NCI-H2029 (cell line): ENCODE measurements at places on chromosomes 5 and 9.

DNA sequence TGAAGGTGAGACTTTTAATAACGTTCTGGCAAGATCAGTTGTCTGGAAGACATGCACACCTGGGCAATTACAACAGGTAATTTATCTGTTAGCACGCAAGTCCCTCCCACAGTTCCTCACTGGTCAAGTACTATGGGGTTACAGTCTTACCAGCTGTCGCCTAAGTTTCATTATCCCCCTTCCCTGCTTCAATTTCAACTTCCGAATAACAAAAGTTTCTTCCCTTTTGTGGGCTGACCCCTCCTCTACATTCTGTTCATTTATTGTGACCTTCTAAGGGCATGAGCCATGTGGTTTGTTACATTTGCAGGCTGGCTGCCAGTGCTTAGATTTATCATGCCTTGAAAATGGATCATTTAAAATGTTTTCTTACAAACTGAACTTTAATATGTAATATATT, 16.5 kb downstream of the GAPT start:
- no peak for DNase-seq

DNA sequence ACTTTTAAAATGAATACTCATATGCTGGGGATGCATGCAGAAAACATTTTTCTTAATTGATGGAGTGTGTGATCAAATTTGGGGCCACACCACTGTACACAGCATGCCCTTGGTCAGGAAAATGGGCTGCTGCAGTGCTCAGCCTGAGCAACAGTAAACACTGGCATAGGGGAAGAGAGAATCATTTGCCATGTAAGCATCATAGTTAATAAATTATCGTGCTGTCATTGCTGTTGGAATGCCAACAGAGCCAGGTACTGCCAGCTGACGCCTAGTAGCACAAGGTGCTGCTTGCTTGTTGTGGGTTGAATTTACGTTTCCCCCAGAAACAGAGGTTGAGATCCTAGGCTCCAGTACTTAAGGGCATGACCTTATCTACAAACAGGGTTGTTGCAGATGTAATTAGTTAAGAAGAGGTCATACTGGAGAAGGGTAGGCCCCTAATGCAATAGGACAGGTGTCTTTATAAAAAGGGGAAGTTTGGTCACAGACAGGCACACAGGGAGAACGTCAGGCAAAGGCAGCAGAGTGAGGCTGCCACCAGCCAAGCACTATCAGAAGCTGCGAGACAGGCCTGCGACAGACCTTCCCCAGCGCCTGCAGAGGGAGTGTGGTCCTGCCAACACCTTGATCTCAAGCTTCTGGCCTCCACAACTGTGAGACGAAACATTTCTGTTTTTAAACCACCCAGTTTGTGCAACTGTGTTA, 25.3 kb downstream of the DAP start:
- no peak for DNase-seq

DNA sequence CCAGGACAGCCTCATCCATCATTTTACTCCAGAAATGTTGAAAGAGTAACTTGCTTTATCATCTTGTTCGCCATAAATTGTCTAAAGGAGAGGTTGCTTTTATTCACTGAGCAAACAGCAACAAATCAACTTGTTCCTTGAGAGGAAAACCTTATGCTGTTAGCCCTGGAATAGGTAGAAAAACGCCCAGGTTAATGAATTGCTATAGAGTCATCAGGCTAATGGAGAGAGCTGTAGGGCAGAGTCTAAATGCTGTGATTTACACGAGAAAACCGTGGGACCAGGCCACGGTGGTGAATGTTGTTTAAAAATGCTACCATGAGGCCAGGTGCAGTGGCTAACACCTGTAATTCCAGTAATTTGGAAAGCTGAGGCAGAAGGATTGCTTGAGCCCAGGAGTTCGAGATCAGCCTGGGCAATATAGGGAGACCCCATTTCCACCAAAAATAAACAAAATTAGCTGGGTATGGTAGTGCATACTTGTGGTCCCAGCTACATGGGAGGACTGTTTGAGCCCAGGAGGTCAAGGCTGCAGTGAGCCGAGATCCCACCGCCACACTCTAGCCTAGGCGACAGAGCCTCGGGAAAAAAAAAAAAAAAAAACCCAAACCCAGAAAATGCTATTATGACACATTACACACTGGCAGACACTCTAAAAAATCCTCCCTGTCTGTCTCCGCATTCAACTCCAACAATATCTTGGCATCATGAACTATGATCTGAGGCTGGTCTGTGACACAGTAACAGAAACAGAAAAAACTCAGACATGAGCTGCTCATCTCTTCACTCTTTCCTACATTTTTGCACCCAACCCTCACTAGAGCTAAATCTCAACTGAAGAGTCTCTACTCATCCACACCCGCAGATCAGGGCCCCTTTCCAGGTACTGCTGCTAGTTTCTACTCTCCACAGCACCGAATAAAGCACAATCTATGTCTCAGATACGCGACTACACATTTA, 118.6 kb upstream of the RETREG1 start:
- no peak for DNase-seq

- no peak for DNase-seq
Measured at GRCh38 chr5:173278172-173278571, 43.2 kb upstream of the NKX2-5 start.

DNA sequence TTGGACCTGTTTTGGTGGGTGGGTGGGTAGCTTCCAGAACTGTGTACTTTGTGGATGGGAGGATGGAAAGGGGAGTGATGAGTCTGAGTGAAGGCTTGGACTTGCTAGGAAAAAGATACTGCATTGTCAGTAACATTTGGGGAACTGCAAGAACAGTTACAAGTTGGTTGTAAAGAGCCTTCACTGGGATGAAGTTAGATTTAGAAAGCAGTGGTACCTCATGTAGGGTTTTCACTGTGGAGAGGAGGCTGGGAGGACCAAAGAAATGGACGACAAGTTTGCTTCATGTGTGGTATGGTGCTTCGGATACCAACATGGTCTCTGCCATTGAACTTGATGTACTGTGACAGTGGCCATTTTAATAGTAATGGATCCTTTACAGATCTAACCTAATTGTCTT, 50.3 kb downstream of the RAD23B start:
- no peak for DNase-seq

- peak; percentile 52 for DNase-seq
Measured at GRCh38 chr5:139847790-139848507, 52.3 kb downstream of the PSD2 start.

DNA sequence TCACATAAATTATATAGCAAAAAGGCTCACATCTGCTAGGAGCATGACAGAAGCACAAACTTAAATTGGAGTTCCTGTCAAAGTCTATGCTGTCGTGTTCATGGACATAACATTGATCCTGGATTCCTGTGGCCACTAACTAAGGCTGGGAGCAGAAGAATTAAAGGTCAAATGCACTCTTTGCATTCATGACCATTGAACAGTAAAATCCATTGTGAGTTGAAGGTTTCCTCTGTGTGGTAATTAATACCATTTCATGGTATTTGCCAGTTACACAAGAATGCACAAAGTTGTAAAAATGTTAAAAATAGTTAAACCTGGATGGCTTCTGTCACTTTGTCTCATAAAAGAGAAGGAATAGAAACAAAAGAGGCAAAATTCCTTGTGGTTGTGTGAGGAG, 242.6 kb downstream of the NPR3 start:
- no peak for DNase-seq

GRCh38 chr9:124969401-124969800, 28.5 kb upstream of the GOLGA1 start:
- DNase-seq = no peak

DNA sequence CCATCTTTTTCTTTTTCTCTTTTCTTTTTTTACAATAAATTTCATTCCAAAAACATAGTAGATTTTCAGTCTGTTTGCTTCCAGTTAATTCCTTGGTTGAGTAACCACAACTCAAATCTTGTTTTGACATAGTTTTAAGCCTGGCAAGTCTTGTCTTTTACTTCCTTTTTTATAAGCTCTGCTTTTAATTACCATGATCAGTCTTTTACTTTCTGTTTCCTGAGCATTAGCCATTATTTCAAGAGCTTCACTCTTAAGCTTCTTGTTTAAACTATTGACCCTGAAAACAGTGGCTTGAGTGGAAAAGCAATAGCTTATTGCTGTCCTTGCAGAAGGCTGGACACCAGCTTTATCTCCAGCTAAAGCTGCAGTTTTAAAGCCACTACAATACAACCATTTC, 1363.3 kb downstream of the MAT2B start:
- no peak for DNase-seq

DNA sequence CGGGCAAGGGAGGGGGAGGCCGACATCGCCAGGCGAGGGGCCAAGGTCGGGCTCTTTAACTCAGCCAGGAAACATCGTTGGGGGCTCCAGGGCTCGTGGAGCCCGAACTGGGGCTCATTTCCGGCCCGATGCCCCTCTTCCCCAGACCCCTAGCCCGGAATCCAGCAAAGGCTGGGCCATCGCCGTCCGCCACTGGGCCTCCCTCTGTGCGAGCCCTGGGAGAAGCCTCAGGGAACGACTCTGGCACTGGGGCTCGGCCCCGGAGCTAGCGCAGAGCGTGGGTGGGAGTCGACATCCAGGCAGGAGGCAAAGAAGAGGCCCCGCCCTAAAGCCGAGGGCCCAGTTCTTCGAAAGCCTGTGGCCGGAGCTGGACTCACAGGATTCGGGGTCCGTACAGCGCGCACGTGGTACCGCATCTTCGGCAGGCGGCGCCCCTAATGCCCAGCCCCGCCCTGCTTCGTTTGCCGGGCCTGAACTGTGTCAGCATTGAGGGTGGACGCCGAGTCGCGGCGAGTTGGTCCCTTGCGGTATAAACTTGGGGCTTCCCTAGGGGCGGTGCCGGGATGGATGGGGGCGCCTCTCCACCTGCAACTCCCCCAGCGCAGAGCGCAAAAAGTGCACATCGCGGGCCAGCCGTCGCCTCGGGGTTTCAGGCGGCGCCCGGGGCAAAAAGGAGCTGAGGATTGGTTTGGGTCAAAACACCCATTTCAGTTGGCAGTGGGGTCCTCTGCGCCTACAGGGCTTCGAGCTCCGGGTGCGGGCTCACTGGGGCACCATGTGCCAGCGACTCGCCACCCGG, 3.6 kb upstream of the PAX5 start:
- no peak for DNase-seq

DNA sequence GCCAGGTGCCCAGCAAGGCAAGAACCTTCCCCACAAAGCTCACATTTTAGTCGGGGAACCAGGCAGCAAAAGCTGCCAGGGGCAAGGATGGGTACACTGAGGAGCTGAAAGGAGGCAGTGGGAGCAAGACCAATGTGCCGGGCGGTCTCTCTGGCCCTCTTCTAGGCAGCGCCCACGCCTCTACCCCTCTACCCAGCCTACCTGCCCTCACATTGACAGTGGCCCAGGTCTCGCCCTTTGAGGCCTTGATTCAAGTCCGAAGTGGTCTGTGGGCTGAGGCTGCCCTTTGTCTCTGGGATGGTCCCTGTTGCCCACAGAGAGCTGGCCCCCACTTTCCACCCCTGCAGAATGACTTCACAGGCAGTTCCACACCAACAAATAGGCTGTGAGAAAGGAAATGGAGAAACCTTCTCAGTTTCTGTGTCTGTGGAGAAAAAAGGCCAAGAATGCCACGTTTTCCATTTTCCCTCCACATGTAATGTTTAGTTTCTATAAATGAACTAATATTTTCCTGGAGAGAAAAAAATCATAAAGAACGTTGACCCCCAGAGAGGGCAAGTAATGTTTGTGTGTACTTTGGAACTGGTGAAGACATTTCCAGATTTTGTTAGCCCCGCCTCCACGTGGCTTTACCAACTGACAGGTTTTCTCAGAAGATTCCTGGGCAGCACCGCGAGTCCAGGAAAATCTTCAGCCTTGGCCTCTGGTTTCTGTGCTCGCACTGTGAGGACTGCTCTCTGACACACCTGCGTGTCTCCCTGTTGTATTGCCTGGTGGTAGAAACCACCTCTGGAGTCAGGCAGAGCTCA, 57.4 kb upstream of the ANGPTL2 start:
- DNase-seq = no peak

GRCh38 chr9:128554155-128554862, 1.9 kb downstream of the SPTAN1 start:
- no peak for DNase-seq

DNA sequence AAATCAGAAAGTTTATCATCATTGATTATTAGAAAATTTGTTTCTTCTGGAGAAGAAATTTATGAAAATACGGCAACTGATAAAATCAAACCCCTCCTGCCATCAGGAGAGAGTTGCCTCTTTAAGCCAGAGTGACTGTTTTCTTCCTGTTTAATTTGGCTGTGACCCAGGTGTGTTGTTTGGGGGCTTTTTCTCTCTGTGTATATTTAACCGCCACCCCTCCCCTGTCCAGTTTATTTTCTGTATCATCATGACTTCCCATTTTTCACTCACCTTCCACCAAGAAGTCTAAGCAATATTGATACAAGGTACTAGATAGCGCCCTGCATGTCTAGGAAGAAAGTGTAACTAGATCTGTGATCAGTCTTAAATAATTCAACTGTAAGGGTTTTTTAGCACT, 50.1 kb downstream of the FAM78A start:
- no peak for DNase-seq

- DNase-seq = no peak
Measured at GRCh38 chr5:135484674-135485086, 32.5 kb upstream of the TIFAB start.

GRCh38 chr9:18746631-18747030, 272.7 kb downstream of the ADAMTSL1 start:
- no peak for DNase-seq

- DNase-seq = no peak
Measured at GRCh38 chr5:134072471-134073210, 41.8 kb upstream of the TCF7 start.

- no peak for DNase-seq
Measured at GRCh38 chr9:94173632-94174031, 85.5 kb upstream of the ZNF169 start.

- no peak for DNase-seq
Measured at GRCh38 chr5:73899916-73900315, 273.9 kb downstream of the ARHGEF28 start.

- DNase-seq = no peak
Measured at GRCh38 chr9:133705576-133705975, 32.6 kb downstream of the SARDH start.

- no peak for DNase-seq
Measured at GRCh38 chr5:158569534-158569933, 530.2 kb downstream of the EBF1 start.

GRCh38 chr9:87573841-87574342, 76.2 kb downstream of the DAPK1 start:
- no peak for DNase-seq

DNA sequence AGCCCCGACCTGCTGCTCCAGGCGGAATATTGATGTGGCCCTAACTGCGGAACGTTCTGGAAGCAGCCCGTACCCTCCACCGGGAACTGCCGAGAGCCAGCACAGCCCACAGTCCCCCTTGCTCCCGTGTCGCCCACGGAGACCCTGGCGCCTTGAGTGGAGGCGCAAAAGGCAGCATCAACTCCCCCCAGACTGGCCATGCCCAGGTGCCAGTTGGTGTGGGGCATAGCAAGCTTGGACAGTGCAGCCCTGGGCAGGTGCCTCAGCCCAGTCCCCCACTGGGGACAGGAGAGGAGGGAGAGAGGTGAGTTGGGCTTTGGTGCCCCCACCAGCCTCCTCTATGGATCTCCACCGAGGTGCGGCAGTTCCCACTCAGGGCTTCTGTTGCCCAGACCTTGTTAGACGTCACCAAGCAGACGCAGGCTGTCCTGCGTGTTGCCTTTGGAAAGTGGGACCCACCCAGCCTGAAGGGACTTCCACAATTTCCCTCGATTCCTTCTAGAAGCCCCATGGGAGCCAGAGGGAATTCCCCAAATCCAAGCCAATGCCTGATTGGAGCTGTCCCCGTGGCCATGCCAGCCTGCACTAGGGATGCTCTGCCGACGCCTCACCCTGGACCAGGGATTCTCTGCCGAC, 19.8 kb upstream of the NRARP start:
- DNase-seq = no peak
